ENCODE measurements at places on chromosomes 5 and 9.

- no peak for DNase-seq
Measured at GRCh38 chr5:59790376-59790775, 103.2 kb downstream of the PDE4D start.

GRCh38 chr5:102536323-102536928, 37.6 kb upstream of the SLCO6A1 start:
- peak; percentile 34 for DNase-seq

- peak; percentile 25 for DNase-seq
Measured at GRCh38 chr9:72041775-72042194, 18.6 kb downstream of the C9orf57 start.

DNA sequence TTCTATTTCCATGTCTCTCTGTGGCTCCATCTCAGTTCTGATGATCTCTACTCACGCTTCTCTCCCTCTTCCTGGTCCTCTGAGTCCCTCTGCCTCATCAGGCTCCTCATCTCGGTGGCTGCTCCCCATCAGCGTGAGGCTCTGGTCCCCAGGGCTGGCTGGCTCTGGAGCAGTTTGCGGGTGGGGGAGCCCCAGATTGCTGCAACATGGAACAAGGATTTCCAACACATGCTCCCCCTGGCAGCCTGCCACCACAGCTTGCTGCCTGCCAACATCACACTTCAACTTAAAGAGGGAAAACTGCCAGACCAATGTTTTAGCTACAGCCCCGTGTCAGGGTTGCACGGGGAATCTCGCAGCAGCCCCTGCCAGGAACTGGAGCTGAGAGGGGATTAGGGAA, 77.2 kb upstream of the NEK6 start:
- no peak for DNase-seq

DNA sequence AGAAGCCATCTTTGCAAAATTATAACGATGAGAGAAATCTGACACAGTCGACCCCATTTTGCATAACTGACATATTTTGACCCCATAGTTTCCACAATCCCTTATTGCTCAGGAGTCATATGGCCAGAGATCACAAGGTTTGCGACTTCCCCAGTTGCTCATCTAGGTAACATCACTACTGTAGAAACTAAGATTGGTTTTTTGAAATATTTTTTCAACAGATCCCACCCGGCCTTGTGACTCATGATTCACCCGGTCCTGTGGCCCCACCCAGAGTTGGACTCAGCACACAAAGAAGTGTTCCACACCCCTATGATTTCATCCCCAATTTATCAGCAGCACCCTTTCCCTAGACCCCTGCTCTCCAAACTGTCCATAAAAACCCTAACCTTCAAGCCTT, 50.2 kb downstream of the TIMD4 start:
- no peak for DNase-seq
